ENCODE measurements at places on chromosomes 11 and 22.

DNA sequence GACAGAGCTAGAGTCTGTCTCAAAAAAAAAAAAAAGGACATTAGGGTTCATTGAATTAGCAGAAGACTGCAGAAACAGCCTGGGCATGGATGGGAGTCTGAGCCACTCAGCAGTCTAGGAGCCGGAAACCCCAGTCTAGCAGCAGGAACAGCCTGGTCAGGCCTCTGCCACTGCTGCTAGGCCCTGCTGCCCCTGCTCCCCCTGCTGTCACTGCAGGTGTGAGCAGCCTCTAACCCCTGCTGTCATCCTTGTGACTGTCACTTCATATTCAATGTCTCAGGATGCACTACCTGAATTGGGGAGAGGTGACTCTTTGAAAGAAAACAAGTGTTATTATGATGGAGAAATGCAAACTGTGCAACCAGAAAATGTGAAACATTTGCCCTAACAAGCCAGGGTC, 7.0 kb upstream of the DDX17 start:
- DNase-seq: no peak

DNA sequence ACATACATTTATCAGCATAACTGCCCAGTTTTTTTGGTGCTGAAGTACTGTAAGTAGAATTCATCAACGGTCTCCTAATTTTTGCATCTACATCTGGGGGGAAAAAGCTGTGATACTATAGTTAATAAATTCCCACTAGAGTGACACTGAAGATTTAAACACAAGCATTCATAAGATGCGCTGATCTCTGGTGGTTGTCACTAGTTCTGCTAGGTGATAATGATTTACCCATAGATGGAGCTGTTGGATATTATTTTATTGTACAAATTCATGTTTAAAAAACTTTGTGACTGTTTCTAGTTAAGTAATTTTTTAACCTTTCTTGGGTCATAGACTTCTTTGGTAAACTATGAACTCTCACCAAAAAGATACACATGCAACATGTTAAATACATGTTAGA, 106.6 kb downstream of the EMSY start:
- no peak for DNase-seq

DNA sequence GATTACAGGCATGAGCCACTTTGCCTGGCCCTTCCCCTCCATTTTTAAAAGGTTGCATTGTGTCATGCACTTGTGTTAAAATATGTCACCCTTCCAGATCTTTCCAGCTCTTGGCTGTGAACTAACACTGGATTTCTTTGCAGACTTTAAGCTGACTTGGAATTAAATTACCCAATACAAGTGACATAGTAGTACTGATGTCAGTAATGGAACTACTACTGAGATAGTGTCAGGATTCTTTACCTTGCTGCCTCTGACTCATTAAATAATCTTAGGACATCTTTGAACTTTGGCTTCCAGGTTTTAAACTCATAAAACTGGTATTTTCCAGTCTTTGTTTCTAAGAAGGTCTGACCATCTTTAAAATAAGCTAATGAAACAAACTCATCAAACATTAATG, 51.8 kb upstream of the OR4B1 start:
- DNase-seq: no peak

- DNase-seq: no peak
These were observed 4.1 kb downstream of the LRRC32 start for GRCh38 chr11:76666408-76666807.

DNA sequence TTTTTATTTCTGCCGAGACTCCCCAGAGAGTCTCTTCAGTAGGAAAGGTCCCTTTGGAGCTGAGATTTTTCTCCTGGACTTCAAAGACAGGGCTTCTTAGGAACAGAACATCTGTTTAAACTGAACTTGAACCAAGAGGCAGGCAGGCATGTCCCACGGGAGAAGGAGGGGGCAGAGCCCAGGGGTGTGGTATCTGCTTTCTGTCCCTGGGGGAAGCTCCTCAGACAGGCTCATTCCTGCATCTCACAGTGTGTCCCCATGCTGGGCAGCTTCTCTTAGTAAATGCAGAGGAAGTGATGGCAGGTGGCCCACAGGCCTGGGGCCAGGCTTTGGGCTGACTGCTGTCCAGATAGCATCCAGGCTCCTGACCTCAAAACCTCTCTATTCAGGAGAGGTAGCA, 47.3 kb downstream of the TSPAN18 start:
- no peak for DNase-seq

DNA sequence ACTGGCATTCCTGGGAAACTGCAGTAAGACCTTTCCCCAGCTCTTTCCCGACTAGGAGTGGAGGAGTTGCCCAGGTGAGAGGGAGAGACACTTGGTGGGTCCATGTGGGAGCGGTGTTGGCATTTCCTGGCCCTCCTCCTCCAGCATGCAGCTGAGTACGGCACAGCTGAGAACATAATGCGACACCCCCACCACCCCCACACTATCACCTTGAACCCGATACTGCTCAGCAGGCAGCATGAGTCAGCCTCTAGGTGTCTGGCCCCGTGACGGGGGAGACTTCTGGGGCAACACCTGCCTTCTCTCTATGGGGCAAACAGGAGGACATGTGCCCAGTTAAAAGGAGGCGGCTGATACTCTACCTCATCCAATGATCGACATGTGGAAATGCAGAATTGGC, 64.4 kb downstream of the PKNOX2 start:
- DNase-seq: no peak

Data from activated effector memory CD4-positive, alpha-beta T cell treated with Interleukin-2 at 50 U/mL for 16 hours (primary cell).